Foreskin keratinocyte (primary cell): ENCODE measurements at places on chromosomes 4 and X. TPM values are rescaled to one million over a fixed set of nuclear protein-coding genes. Genes with fewer than 3 reads are reported as not detected.

The MXRA5 gene
- 5.5 and 7.9 TPM in 2 replicates for total RNA-seq

The UBA6 gene
- 106 and 139 TPM in 2 replicates for total RNA-seq

GRCh38 chr4:79317711-79318110, 8.2 kb downstream of the NAA11 start:
- DNase-seq = no peak

- no peak for DNase-seq
Observed at GRCh38 chrX:107465932-107466620, 16.6 kb downstream of the FRMPD3 start.
